Thymus (tissue), 14 donors: ENCODE measurements at places on chromosomes 2 and 18.

DNA sequence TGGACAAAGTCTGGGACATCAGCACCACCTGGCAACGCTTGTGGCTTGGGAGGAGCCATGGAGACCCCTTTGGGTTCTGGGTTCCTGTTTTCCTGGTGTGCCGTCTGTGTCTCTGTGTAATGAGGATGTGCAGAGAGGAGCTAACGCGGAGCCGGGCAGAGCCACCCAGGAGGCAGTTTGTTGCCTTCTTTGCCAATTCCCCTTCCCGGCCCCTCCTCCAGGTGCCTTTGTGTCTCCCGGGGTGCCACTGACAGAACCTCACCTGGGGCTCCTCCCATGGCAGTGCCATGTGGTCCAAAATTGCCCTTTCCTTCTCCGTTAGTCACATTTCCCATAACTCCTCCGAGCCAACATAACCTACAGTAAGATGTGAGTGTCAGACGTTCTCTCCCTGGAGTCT is 13.0 kb downstream of the POMC start:
- DNase-seq = no peak

GRCh38 chr2:172381275-172382027 is 45.9 kb upstream of the ITGA6 start:
- DNase-seq = no peak

- no peak for DNase-seq
These were observed 175.3 kb downstream of the RAB3GAP1 start for GRCh38 chr2:135227386-135227785.

DNA sequence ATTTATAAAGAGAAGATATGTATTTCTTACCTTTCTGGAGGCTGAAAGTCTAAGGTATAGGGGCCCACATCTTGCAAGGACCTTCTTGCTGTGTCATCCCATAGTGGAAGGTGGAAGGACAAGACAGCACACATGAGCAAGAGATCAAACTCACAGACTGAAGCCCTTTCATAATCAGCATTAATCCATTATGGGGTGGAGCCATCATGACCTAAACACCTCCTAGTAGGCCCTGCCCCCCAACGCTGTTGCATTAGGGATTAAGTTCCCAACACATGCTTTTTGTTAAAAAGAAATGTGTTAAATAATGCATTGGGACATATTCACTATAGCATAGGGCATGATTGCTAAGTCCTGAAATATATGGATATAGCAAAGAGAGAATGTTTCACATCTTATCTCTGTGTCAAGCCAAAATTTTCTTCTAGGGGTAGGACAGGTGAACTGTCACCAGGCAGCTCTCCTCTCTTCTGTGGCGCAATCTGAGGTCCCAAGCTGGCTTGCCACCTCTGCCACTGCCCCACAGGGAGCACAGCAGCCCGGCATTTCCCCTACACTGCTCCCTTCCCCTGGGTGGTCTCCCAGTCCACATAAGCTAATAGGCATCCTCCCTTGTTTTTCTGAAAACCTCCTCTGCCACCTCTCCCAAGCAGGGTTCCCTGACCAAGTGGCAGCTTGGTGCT is 8.3 kb upstream of the CTIF start:
- no peak for DNase-seq

GRCh38 chr2:23320058-23320457 is 64.9 kb upstream of the KLHL29 start:
- DNase-seq = no peak

DNA sequence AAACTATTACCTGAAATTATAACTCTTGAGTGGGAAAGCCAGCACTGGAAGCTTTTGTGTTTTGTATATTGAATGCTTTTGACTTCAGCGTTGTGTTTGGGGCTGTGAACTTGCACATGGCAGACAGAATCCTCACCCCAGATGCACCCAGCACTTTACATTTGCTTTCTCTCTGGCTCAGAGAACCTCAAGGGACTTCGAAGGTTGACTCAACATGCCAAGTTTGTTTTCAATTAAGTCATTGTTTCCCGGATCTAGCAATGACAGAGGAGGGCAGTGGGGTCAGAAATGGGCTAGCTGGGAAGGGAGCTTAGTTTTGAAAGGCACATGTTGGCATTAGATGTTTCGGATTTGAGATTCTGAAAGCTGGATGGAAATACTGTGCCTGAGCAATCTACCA is 22.4 kb downstream of the TET3 start:
- DNase-seq = no peak

DNA sequence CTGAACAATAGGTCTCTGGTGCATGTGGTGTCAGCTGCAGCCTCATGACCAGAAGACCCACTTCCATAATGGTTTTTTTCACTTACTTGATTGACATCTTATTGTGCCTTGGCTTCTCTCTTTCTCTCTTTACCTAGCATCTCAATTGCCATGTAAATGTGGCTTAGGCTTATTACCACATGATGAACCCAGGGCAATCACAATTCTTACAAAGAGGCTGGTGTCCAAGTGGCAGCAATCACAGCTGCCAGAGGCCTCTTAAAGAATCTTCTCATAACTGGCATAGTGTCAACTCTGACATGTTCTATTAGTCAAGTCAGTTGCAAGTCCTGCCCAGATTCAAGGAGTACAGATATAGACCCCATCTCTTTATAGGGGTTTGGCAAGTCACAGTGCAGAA is 1224.8 kb downstream of the SUCLG1 start:
- no peak for DNase-seq

- DNase-seq = no peak
These were observed 1.4 kb downstream of the APLF start for GRCh38 chr2:68468801-68469200.

- no peak for DNase-seq
These were observed 64.4 kb upstream of the RAPH1 start for GRCh38 chr2:203599509-203599908.

- DNase-seq = no peak
These were observed 16.1 kb downstream of the ZCCHC2 start for GRCh38 chr18:62538881-62539280.

DNA sequence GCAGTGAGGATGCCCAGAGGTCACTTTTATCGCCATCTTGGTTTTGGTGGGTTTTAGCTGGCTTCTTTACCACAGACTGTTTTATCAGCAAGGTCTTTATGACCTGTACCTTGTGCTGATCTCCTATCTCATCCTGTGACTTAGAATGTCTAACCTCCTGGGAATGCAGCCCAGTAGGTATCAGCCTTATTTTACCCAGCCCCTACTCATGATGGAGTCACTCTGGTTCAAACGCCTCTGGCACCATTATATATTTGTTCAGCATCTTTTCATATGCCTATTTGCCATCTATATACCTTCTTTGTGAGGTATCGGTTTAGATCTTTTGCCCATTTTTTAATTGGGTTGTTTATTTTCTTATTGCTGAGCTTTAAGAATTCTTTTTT is 7.2 kb upstream of the CCNT2 start:
- DNase-seq = no peak

DNA sequence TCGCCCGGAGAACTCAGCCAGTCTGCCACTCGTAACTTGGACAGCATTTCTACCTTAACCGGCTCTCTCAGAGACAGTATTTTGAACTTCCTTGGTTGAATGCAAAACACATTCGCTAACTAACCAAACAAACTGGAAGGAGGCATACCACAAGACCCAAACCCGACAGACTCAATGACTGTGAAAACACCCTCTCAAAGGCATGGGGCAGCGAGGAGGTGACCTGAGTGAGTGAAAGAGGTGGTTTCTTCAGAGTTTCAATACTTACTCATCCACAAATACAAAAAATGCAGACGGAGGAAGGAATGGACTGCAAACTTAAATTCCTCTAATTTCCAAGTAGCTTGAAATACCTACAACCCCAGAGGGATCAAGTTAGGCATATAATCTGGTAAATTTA is 132.9 kb downstream of the GAREM1 start:
- no peak for DNase-seq

GRCh38 chr18:36828157-36828629 is 609 bp downstream of the TPGS2 start:
- DNase-seq = no peak

DNA sequence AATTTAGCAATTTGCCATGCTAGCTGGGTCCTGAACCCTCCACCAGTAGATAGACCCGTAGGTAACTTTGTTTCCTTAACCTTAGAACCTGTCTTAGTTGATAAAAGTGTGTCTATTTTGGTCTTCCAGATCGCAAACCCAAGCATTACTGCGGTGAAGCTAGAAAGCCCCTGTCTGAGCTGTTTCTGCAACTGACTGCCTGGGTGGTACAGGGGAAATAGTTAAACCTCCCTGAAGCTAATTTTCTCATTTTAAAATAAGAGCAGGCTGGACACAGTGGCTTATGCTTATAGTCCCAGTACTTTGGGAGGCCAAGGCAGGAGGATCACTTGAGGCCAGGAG is 101.7 kb upstream of the MSH2 start:
- DNase-seq = no peak

DNA sequence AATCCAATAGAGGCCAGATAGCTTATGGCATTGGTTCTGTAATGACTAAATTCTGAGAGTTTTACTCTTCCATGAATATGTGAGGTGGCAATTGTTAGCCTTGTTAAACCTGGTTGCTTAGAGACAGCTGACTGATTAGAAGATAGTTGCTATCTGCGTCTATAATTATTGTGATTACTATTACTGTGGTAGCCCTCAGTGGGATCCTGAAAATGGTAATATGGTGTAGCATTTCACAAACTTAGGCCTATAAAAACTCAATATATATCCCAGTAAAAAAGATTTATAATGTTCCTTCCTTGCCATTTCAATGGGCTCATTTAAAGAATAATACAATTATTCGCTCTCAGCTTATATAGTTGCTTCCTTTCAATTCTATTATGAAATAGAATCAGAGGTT is 405.8 kb upstream of the CDH2 start:
- DNase-seq = no peak

- DNase-seq = no peak
These were observed 3.7 kb downstream of the ANKRD53 start for GRCh38 chr2:70981866-70982810.

DNA sequence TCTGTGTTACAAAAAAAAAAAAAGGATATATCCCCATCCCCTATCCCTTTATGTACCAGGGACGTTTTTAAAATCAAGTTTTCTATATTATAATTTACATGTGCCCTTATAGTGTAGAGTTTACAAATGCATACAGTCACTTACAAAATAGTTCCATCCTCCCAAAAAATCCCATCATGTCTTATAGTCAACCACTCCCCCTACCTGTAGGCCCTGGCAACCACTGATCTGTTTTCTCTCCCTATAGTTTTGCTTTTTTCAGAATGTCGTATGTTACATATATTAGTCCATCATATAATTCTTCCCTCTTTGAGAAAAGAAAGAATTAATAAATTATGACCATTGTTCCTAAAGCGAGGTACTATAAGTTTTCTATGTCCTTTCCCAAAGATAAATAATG is 17.8 kb downstream of the CFAP210 start:
- no peak for DNase-seq

- no peak for DNase-seq
These were observed 35.1 kb upstream of the VPS54 start for GRCh38 chr2:64054161-64054915.

GRCh38 chr2:168336786-168337388 is 89.5 kb upstream of the STK39 start:
- DNase-seq = peak; percentile 36

GRCh38 chr2:233656443-233656842 is 15.3 kb upstream of the UGT1A9 start:
- DNase-seq = no peak

GRCh38 chr2:185279999-185280398 is 458.6 kb upstream of the FSIP2 start:
- DNase-seq = no peak

DNA sequence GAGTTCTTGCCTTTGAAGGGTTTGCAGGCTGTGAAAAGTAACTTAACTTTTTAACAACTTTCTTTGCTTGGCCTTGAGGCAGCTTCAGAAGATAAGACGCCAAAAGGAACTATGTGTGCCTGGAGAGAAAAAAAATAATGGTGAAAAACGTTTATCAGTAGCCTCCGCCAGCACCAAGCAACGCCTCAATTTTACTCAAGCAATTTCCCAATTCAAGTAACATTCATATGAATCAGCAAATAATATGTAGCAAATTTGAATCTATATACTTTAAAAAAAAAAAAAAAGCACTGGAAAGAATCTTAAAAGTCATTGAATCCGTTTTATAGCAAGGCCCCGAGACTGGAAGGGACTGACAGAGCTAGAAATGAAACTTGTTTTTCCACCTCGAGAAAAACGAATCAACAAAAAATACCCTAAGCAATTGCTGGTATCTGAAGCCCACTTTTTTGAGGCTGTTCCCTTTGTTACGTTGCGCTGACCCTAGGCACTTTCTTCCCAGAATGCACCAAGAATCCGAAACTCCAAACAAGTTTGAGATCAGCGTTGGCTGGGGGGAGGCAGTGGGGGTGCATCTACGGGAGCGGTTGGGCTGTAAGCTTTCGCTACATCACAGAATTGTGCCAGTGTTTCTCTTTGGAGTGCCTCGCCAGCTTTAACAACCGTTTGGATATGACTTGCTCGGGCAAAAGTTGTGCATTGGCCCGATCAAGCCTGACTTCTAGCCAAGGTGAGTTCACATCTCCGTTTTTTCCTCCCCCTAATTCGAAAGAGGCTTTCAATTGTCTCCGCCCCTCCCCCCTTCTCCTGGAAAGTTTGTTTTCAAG is 2.7 kb upstream of the TGIF1 start:
- peak; percentile 71 for DNase-seq

DNA sequence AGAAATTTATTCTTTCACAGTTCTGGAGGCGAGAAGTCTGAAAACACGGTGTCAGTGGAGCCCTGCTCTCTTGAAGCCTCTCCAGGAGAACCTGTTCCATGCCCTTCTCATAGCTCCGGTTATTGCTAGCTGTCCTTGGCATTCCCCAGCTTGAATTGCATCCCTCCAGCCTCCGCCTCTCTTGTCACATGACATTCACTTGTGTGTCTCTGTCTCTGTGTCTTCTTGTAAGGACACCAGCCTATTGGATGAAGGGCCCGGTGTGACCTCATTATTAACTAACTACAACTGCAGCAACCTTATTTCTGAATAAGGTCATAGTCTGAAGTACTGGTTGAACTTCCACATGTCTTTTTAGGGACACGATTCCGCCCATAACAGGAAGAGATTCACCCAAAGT is 4.5 kb upstream of the PRSS56 start:
- no peak for DNase-seq

DNA sequence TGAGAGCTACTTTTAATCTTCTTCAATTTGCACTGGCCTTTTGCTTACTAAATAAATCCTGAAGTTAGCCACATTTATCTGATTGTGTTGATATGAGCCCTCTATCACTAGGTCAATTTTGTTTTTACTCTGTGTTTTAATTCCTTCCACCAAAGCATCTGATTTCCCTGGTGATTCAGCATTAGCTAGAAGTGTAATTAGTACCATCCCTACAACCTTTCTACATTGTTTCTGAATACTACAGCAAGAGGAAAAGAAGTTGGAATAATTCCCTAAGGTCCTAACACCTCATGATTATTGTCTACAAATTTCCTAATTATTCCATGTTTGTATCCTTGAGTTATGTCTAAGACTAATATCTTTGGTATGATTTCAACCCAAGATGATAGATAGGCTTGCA is 1093.6 kb downstream of the SUCLG1 start:
- DNase-seq = no peak

- peak; percentile 58 for DNase-seq
These were observed at the start of gene SH3BP4 for GRCh38 chr2:234951664-234952269. Gene SH3BP4, plus strand, starts transcription at chr2:234952017. Its CDS starts 82,986 bp downstream, at chr2:235035003.
